ENCODE measurements at places on chromosomes 16 and 17. TPM values are rescaled to one million over a fixed set of nuclear protein-coding genes. Genes with fewer than 3 reads are reported as not detected.
A peak's percentile ranks its signal among the peaks of the same experiment; 100 is the strongest.

GRCh38 chr17:64400642-64401041 is 10.0 kb upstream of the PECAM1 start:
- DNase-seq = no peak

- DNase-seq = no peak
Measured at GRCh38 chr17:13421581-13422130, 180.1 kb downstream of the HS3ST3A1 start.

DNA sequence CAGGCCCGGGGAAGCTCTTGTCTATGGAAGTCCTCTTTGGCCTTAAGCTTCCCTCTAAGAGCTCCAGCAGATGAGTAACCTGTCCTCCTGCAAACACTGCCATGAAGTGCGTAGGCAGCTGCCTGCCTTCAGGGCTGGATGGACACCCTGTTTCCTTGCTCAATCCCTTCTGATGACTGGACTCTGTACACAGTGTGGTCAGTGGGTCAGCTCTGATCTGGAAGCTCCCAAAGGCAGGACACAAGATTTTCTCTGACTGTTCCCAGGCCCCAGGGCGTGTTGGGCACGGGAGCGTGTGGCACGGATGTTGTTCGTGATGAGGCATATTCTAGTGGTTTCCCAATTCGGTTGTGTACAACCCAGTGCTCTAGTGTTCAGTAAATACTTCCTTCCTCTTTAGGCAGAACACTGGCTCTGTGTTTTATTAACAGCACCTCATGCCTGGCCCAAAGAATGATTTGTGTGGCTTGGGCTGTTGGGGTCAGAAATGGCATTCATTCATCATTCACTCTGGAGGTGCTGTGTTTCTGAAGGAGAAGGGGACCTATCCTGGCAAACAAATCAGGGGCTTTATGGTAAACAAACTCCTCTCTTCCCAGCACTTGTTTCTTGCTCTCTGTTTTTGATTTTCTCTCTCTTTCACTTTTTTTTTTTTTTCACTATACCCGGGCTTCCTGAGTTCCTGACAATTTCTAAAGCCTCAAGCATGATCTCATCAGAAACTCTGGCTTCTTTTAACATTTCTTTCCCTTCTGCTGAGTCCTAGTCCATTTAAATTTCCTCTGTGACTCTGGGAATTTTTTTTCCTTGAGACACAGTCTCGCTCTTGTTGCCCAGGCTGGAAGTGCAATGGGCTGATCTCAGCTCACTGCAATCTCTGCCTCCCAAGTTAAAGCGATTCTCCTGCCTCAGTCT is 12.0 kb upstream of the RNF157 start:
- no peak for DNase-seq

DNA sequence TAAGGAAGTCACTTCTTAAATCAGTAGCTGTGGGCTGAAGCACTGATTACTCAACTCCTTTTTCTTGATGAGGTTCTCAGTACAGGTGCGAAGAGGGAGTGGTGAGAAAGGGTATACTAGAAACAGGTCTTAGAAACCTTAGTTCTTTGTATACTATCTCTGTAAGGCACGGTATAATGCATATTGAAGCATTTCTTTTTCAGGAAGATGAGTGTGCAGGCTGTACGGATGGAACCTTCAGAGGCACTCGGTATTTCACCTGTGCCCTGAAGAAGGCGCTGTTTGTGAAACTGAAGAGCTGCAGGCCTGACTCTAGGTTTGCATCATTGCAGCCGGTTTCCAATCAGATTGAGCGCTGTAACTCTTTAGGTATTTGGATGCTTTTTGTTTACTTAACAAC is 39.2 kb downstream of the CYLD start:
- DNase-seq = peak; percentile 13

GRCh38 chr17:37283414-37283961 is 92.3 kb upstream of the C17orf78 start:
- no peak for DNase-seq

- DNase-seq = no peak
Measured at GRCh38 chr16:57341441-57342303, 16.9 kb upstream of the CCL22 start.

GRCh38 chr17:6443692-6444570 is at the start of gene PIMREG:
Gene PIMREG, plus strand, starts transcription at chr17:6444455. Its CDS starts 656 bp downstream, at chr17:6445111.
- peak; percentile 97 for DNase-seq

DNA sequence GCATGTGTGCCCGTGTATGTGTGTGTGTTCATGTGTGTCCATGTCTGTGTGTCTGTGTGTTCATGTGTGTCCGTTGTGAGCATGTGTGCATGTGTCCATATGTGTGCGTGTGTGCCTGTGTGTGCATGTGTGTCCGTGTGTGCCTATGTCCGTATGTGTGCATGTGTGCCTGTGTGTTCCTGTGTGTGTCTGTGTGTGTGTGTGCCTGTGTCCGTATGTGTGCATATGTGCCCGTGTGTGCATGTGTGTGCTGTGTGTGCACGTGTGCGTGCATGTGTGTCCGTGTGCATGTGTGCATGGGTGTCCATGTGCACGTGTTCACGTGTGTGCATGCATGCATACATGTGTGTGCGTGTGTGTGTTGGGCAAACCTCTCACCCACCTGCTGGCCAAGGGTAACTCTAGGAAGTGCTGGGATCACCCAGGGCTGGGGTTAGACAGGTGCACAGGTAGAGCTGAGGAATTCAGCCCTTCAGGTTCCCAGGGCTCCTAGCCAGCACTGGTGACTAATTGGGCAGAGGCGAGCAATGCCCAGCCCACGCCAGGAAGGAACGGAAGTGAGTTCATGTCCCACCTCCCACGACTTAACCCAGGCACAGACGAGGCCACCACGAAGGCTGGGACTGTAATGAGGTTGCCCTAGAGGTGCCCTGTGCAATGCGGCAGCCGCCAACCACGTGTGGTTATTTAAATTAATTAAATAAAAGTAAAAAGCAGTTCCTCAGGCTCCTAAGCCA is 8.2 kb upstream of the CSNK1D start:
- no peak for DNase-seq

GRCh38 chr17:50952013-50952412 is 85.9 kb upstream of the TOB1 start:
- DNase-seq = peak; percentile 39

DNA sequence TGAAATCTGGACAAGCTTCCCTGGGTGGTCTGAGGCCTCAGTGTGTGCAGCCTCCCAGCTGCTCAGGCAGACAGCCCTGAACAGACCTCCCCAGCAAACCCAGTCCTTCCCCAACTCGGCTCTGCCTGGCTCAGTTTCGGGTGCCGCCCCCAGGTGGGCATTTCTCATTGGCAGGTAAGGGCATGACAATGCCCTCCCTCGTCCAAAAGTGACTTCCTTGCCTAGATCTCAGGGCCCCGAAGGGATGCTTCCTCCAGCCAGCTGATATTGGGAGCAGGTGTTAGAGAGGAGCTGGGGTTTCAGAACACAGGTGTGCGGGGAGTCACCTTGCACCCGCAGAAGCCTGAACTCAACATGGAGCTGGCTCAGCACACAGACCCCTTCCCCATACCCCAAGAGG is 3.8 kb upstream of the PPL start:
- no peak for DNase-seq

DNA sequence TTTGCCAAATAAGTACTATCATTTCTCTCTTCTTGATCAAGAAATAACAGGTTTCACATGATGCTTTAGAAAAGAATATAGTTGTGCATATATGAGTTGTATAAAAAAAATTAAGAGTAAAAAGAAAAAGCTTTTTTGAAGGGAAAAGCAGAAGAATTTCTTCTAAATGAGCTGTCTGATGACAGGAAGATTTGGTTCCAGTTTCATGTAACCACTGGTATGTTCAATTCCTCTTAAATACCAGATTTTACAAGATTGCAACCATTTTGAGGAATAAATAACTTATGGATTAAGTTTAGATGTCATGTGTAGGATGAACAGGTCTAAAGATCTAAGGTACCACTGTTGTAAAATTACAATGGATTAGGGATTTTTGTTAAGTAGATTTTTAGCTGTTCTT is 45.0 kb downstream of the VMP1 start:
- no peak for DNase-seq

The CD300C gene
- not detected for polyA plus RNA-seq

The TNFRSF17 gene
- polyA plus RNA-seq = not detected

The TBX2 gene
- polyA plus RNA-seq = 0.02 TPM

The CDRT15 gene
- polyA plus RNA-seq = not detected

The AMZ2 gene
- polyA plus RNA-seq = 37.7 TPM

The TBC1D3K gene
- polyA plus RNA-seq = not detected

Measured in H1 (cell line).